ENCODE measurements at places on chromosomes 2 and 18. TPM values are rescaled to one million over a fixed set of nuclear protein-coding genes. Genes with fewer than 3 reads are reported as not detected.

PLGLB2 gene
- 0.38 TPM for total RNA-seq

RBBP8 gene
- total RNA-seq: 48.9 TPM

LIPG gene
- total RNA-seq: 48.9 TPM

SEPTIN10 gene
- 84.5 TPM for total RNA-seq

LHCGR gene
- total RNA-seq: not detected

INO80B gene
- total RNA-seq: 7.1 TPM

CTAGE1 gene
- total RNA-seq: 0.28 TPM

FBXO48 gene
- 0.28 TPM for total RNA-seq

CAVIN2 gene
- total RNA-seq: 41.2 TPM

LIMS4 gene
- total RNA-seq: 8.1 TPM

ARHGAP15 gene
- total RNA-seq: not detected

EVX2 gene
- total RNA-seq: not detected

DUSP19 gene
- total RNA-seq: 7.3 TPM

FOXD4L1 gene
- 0.19 TPM for total RNA-seq

CCDC68 gene
- total RNA-seq: 5.9 TPM

COX7A2L gene
- total RNA-seq: 232 TPM

MRPS9 gene
- total RNA-seq: 19.4 TPM

NT5DC4 gene
- not detected for total RNA-seq

SCRN3 gene
- total RNA-seq: 29.3 TPM

NYAP2 gene
- total RNA-seq: not detected

CD226 gene
- total RNA-seq: under 0.01 TPM

CFAP65 gene
- not detected for total RNA-seq

PDE11A gene
- under 0.01 TPM for total RNA-seq

ADAM23 gene
- total RNA-seq: 3.9 TPM

SATB2 gene
- total RNA-seq: 9.9 TPM

CACNB4 gene
- 2.3 TPM for total RNA-seq

CHST10 gene
- 8.6 TPM for total RNA-seq

CERKL gene
- total RNA-seq: under 0.01 TPM

LTBP1 gene
- total RNA-seq: 214 TPM

CKAP2L gene
- 2.3 TPM for total RNA-seq

TMEM200C gene
- 0.19 TPM for total RNA-seq

LOXHD1 gene
- not detected for total RNA-seq

CDCA7 gene
- 0.85 TPM for total RNA-seq

OR6B2 gene
- not detected for total RNA-seq

PRPF40A gene
- total RNA-seq: 115 TPM

STEAP3 gene
- 31.4 TPM for total RNA-seq

CDH2 gene
- 166 TPM for total RNA-seq

CCL20 gene
- total RNA-seq: 57.5 TPM

SRD5A2 gene
- total RNA-seq: not detected

FSIP2 gene
- total RNA-seq: under 0.01 TPM

CAPN14 gene
- 0.28 TPM for total RNA-seq

SLC4A3 gene
- total RNA-seq: 4.2 TPM

CIDEA gene
- total RNA-seq: 0.58 TPM

SPDYA gene
- 0.58 TPM for total RNA-seq

Data from regular cardiac myocyte (primary cell).